ENCODE measurements at places on chromosomes 2 and 18. TPM values are rescaled to one million over a fixed set of nuclear protein-coding genes. Genes with fewer than 3 reads are reported as not detected.

- no peak for DNase-seq
Measured at GRCh38 chr2:126846241-126846640, 52.4 kb upstream of the TEX51 start.

Gene SP140
- total RNA-seq = 0.80 TPM

DNA sequence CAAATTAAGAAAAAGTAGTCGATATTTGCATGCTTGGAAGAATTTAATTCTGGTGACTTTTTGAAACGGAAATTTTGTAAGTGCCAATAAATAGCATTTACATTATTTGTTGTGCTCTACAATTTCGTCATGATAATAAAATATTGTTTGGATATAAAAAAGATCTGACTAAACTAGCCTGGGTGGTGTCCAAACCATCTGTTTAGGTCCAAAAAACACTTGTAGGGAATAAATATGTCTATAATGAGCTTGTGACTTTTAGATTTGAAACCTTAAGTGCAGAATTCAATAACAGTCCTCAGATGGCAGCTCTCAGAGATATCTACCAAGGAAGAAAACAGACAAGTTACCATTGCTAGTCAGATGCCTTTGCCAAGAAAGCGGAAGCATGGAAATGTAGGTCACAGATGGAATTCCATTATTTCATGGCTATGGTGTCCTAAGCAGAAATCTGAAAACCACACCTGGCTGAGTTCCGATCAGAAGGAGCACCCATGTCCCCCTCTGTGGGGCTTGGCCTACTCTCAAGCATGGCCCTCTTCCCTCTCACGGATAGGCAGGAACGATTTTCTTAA, 731.1 kb downstream of the RNF144A start:
- DNase-seq = no peak

DNA sequence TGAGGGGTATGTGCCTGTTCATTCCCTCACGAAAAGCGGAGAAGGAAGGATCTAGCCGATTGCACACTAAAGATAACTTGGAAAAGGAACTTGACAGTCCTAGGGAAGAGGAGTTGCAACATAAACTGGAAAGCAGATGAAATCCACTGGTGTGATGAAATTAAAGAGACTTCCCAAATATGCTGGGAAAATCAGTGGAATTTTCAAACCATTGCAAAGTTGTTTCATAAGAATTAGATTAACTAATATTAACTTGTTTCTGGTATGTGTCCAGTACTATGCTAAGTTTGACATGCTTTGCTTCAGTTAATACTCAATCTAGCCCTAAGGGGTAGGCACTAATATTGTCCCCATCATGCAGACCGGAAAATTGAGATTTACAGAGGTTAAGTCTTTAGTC, 222.7 kb downstream of the IKZF2 start:
- DNase-seq = no peak

Gene RNMT
- 30.8 TPM for total RNA-seq

DNA sequence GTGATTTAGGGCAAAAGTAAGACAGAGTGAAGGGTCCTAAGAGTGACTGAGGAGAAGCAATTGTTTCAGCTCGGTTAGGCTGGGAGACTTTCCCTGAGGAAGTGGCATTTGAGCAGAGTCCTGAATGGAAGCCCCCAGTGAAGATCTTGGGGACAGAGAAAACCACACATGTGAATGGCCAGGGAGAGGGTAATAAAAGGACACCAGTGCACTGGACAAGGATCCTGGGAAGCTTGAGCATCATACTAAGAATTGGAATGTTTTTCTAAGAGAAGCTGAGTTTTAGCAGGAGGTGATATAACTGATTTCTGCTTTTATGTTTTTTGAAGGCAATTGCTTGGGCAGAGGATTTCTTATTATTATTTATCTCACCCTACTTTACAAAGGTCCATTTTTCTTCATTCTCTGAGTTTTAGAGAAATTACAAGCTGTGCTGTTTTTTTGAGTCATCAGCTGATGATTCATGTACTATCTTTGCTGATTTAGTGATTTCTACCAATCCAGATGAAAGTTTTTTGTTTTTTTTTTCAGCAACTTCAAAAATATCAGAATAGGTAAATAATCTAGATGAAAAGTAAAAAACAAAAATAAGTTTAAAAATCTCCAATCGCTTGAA, 43.5 kb downstream of the MFSD6 start:
- no peak for DNase-seq

Gene MARCO
- not detected for total RNA-seq

DNA sequence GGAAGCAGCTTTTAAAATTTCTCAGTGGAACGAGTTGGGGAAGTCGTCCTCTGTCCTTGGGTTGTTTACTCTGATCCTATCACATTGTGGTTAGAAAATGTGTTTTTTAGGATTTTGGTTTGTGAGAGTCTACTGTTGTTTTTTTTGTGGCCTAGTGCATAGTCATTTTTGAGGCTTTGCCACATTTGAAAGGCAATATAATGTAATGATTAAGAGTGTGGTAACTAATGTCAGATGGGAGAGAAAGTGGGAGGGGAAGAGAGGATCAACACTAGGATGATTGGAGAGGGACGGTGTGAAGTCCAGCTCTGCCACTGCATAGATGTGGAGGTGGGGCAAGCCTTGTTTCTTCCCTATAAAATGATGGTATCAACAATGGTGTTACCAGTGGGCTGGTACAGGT, 8.5 kb downstream of the SP140L start:
- DNase-seq = no peak

Data from myocyte (in vitro differentiated cells).